ENCODE measurements at places on chromosomes 2 and 18.

GRCh38 chr2:137316075-137316474 lies 550.7 kb downstream of the THSD7B start:
- no peak for DNase-seq

- no peak for DNase-seq
Observed at GRCh38 chr2:236857781-236858180, 227.9 kb upstream of the COPS8 start.

DNA sequence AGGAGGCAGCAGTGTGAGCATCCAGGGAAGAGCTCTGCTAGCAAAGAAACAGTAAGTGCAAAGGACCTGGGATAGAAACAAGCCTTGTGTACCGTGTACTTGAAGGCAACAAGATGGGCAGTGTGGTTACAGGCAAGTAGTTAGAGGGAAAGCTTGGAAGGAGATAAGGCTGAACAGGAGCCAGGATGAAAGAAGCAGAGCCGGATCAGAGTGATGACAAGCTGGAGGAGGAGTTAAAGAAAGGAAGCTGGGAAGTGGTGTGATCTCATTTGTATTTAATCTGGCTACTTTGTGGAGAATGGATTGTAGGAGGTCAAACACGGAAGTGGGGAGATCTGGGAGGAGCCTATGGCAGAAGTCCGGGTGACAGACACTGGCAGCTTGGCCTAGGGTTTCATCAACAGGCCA lies 44.7 kb upstream of the VPS54 start:
- DNase-seq = no peak

- DNase-seq = peak; percentile 12
Observed at GRCh38 chr2:160703648-160704585, 210.3 kb upstream of the RBMS1 start.

- DNase-seq = no peak
Observed at GRCh38 chr2:233063269-233063975, 3.3 kb downstream of the INPP5D start.

DNA sequence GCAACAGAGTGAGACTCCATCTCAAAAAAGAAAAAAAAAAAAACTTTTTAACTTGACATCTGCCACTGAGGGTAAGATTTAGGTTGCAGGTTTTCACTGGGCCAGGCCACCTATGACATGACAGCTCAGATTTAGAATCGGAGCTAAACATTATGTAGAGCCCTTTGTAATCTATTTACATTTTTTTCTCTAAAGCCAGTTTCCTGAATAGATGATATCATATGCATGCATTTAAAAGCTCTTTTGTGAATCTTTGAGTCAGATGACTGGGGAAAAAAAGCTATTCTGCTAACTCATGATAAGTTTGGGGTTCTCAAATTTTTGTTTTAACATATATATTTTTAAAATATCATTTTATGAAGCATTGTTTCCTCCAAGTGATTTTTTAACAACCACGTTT lies 21.3 kb downstream of the PRKAG3 start:
- DNase-seq = no peak

DNA sequence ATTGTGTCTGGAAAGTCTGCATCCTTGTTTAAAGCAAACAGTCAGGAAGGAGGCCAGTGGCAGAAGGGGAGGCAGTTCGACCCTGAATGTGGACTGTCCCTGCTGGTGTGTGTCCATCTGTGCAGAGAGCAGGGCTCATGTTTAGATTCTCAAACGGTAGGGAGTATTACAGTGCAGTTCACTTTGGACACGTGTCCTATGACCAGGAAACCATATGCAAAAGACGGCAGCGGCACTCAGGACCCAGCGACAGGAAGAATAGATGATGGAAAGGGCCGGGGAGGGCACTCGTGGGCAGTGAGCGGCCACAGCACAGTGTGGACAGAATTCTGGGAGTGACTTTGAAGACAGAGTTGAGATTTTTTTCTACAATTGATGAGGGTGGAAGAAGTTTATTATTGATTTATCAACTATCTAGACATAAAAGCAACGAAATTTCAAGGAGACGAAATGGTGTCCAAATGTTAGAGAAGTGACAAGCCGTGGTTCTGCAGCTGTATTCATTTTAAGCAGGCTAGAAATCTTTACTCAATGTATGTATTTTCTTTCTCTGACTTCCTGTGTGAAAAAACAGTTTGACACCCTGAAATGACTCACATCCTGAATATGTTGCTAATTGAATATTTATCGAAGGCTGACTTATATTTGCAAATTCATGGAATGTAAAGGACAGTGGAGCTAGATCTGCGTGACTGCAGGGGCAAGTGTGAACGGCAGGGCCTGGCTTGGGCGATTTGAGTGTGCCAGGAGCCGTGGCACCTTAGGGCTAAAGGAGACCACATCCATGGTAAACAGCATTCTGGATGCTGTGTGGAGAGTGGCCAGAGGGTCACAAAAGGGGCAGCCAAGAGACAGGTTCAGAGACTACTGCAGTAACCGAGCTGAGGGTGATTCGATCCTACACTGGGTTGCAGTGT lies 214.2 kb downstream of the PTGR3 start:
- DNase-seq = no peak

DNA sequence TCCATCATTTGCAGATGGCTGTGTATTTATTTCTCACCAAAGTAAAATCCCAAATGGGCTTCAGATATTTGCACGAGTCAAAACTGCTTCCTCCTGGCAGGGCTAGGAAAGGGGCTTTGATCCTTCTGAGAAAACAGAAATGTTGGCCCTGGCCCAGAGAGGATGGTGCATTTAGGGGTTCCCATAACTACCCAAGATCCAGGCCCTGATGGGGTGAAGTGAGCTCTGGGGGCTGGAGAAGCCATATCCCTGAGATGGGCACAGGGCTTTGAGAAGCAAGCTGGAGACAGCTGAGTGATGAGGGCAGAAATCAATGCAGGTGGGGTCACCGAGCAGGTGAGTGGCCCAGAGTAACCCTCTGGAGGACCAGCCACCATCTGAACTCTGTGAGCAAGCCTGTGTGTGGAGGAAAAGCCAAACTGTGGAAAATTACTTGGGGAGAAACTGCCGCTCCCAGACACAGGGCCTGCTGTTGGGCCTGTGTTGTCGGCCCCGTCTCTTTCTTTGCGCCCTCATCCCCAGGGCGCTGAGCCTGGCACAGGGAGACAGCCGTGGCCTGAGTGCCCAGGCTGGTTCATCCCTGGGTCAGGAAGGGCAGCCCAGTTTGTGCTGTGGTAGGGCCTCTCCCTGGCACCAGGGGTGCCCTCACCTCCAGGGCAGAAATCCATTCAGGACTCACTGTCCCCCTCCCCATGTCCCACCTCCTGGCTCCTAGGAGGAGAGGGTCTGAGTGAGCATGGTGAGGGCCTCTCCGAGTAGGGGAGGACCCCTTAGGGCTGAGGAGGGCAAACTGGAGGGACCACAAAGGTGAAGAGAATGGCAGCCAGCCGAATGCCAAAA lies 167.8 kb upstream of the HAAO start:
- no peak for DNase-seq

GRCh38 chr2:47457268-47457667 lies 54.3 kb downstream of the MSH2 start:
- DNase-seq = no peak

DNA sequence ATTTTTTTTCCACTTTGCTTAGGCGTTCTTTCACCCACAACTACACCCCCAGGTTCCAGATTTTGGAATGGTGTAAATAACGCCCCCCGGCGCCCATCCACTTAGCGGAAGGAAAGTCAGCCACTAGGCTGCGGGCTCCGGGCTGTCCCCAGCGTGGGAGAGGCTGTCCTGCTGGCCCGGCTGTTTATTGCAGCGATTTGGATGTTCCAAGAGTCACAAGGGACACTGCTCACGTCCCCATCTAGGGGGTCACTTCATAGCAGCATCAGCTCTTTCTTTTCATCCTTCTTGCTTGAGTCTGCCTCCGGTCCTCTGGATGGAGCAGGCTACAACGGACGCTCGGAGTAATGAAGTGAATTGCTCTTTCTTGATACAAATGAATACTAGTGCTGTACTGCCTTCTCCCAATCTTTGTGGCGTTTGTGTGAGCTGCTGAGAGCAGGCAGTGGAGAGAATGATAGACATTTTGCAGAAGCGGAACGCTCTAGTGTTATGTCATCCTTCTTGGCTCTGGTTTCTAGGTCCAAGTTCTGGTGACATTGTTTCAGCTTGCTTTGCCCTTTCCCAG lies 50.7 kb upstream of the PAIP2B start:
- DNase-seq = no peak

DNA sequence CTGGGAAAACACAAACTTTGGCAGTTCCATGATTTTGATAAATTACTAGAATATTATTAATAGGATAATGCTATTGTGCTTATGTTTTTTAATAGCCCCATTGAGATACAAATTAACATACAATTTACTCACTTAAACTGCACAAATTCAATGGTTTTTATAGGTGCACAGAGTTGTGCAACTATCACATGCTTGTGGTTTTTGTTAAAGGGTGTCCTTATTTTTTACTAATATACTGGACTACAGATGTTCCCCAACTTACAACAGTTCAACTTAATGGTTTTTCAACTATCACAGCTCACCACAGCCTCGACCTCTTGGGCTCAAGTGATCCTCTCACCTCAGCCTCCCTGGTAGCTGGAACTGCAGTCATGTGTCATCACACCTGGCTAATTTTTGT lies 76.6 kb downstream of the OSBPL1A start:
- no peak for DNase-seq

- no peak for DNase-seq
Observed at GRCh38 chr18:77248873-77249568, 627 bp upstream of the GALR1 start.

- no peak for DNase-seq
Observed at GRCh38 chr2:239266434-239266766, 134.4 kb downstream of the HDAC4 start.

GRCh38 chr2:95075440-95076132 lies 46.0 kb downstream of the MRPS5 start:
- DNase-seq = no peak

DNA sequence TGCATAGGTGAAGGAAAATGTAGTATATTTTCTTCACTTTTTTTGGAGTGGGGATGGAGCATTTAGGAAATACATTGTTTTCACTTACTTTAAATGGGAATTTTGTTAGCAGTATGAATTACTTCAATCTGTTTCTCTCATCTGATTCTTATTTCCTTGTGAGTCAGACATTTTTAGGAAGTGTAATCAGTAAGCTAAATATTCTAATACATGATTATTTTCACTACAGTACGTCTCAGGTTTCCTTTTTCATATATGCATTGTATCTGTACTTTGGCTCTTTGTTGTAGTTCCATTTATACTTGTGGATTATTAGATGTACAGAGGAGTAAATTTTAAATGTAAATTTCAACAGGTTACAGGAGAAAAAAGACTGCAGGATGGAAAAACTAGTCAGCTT lies 27.9 kb downstream of the GPD2 start:
- DNase-seq = no peak

Measured in stimulated activated CD4-positive, alpha-beta T cell treated with anti-CD3 and anti-CD28 coated beads, Interleukin-15, amount 100 ng/mL, for 48 hours (primary cell).